Colonic mucosa (tissue), 4 donors: ENCODE measurements at places on chromosomes 3 and 15.

DNA sequence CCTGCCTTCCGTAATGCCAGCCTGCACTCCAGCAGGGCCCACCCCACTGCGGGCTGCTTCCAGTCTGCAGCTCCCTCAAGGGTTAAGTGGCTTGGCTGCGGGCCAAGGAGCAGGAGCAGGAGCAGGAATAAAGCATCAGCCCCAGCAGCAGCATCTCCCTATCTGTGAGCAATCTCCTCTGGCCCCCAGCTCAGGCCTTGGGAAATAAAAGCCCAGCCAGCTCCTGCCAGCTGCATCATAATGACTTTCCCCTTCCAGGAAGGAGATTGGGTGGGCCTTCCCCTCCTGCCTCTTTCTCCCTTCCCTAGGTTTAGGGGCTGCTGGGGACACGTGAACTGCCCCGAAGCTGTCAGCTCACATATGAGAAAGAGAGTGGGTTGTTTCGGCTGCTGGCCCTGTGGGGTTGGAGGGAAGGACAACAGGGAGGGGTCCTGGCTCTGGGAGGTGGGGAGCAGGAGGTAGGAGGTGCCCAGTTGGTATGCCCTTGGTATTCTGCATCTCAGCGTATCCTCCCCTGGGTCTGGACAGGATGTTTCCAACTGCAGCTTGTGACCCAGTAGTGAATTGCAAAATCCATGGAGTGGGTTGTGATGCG is 34.6 kb upstream of the FGD5 start:
- no peak for DNase-seq

- no peak for DNase-seq
These were observed 36.1 kb downstream of the PCSK6 start for GRCh38 chr15:101453123-101454120.

DNA sequence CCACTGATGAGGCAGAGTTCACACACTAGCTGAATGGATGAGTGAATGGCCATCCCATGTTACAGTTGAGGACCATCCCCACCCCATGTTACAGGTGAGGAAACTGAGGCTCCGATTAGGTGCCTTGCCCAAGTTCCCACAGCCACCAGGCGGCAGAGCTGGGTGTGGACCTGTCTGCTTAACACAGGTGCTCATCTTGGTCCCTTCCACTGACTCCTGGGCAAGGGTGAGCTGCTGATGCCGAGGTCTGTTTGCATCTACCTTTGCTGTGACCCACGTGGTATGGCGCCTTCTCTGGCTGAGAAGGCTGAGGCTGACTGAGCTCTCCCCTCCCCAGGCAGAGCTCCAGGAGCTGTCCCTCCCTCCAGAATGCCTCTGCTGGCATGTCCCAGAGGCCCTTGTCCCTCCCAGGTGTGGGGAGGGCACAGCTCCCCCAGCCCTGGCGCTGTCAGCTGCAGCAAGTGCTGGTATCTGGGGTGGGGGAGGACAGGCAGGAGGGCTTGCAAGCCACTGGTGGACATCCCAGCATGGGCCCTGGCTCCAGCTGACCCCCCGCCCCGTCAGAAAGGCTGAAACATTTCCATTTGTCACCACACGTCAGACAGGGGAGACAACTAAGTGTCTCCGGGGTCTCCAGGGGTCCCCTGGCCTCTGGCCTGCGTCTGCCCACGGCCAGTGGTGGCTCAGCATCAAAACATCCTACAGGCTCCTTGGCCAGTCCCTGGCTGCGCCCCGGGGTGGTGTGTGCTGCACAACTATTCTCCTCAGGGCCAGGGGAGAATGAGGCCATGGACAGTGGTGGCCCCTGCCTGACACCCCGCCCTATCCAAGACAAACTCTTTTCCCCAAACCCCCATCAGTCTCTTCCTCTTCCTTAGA is 105.4 kb downstream of the ADCY5 start:
- DNase-seq: no peak

DNA sequence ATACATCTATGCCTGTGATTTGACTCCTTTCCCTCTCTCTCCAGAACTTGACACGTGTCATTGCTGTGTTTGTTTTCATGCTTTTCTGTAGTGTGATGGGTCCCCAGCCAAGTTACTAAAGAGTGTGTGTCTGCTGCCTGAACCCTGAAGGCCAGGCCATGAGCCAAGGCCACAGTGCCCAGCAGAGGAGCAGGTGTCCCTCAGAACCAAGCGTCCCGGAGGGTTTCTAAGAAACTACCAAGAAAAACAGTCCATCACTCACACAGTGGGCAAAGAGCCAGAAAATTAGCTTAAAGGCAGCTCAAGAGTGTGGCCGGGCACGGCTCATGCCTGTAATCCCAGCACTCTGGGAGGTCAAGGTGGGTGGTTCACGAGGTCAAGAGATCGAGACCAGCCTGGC is 35.2 kb downstream of the FBXO45 start:
- no peak for DNase-seq

GRCh38 chr3:30162579-30162978 is 443.8 kb upstream of the TGFBR2 start:
- no peak for DNase-seq
